ENCODE measurements at places on chromosomes 11 and 22.

- peak; percentile 49 for DNase-seq
Observed at GRCh38 chr11:5626196-5626595, 1.4 kb downstream of the TRIM34 start.

DNA sequence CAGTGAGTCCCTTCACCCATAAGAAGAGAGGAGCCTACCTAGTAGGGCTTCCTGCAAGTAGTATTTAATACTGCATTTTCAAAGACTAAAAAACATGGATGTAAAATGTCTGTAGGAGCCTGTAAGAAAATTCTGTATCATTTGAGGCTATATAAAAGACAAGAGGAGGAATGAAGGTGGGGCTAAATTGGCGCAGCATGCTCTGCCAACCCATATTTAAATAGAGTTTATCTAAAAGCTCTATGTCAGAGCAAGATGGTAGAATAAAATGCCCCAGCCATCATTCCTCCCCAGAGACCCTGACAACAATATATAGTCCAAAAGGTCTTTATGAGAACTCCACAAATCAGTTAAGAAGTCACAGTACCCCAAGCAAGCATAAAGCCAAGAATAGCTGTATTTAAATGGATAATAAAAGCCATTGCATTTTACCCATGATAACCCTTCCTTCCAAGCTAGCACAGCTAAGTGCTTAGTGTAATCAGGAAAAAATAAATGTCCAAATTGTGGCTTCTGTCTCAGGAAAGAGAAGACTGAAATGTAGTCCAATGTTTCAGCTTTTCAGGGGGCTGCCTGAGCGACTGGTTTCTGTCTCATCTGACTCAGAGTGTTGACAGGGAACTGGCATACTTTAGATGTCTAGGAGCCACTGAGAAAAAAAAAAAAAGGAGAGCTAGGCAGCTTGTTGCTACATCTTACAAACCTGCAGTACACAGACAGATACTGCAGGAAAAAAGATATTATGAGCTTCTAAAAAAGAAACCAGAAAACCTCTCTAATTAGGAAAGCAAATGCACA lies 258.6 kb downstream of the METTL15 start:
- peak; percentile 63 for DNase-seq

DNA sequence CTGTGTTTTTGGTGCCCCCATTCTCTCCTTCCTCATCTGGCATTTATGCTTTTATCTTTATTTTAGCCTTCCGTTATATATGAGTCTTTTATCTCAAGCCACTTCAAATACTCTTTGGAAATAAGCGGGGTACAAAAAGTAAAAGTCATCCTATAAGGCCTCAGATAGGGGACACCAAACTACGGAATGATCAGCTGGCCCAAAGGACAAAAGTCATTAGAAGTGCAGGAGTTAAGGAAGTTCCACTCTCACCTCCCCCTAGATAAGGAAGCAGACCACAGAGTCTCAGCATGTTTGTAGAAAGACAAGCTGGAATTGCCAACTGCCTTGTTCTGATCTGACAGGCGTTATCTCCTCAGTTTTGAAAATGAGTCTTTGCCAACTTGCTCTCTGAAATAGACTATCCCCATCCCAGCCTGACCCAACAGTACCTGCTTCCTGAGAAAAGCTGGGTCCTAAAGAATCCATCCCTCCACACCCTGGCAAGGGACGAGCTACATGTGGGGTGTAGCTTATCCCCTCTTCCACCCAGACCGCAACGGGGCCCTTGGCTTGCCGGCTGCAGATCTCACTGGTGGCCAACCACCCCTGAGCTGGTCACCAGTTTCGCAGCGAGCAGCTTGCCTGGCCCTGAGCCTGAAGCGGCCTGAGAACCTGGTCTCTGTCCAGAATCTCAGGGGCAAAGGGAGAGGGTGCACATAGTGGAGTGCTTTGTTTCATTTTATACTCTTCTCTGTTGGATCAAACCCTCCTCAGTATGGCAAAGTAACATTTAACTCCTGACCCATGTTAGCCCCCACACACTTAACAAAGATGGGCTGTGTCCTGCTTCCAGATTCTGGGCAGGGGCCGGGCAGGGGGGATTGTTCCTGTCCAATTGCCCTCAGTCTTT lies 13.8 kb downstream of the FADS2 start:
- no peak for DNase-seq

- no peak for DNase-seq
Observed at GRCh38 chr11:119896387-119897045, 167.5 kb upstream of the NECTIN1 start.

DNA sequence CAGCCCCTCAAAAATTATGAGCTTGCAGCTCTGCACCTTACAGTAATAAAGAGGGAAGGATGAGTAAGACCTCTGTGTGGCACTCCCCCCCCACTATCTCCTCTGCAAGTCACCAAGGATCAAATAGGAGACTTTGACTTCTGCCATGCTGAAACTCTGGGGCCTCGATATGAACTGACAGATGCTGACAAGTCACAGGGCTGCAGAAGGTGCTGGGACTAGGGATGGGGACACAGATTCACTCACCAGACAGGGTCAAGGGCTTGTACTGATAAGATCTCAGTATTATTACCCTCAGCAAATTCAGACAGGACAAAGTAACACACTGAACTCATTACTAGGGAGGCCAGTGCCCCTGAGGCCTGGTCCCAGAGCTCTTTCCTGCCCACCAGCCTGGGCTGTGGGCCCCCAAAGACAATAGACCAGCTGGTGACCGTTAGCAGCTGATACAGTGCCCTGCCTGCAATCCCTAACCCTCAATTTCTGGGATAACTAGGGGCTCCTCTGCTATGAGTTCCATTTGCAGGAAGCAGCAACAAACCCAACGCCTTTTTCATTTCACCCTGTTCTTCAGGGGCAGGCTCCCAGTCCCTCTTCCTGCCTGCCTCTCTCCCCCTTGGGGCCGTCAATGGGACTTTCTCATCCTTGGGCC lies 20.1 kb downstream of the TMPRSS13 start:
- no peak for DNase-seq

- no peak for DNase-seq
Observed at GRCh38 chr11:122617297-122617696, 38.2 kb upstream of the UBASH3B start.

DNA sequence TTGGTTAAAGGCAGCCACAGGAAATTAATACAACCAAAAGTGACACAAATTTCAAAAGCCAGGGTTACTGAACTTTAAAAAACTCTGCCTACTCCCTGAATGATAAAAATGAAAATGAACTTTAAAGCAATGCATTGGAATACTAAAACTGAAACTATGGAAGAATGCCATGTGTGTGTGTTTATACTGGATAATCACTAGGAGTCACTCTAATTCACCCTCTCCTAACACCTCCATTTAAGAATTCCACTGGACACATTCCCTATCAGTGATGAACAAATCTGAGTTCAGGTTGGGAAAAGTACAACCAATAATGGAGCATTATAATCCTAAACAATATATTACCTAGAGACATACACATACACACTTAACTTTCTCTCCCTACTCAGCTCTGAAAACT lies 27.5 kb upstream of the PLAAT3 start:
- DNase-seq = peak; percentile 37

DNA sequence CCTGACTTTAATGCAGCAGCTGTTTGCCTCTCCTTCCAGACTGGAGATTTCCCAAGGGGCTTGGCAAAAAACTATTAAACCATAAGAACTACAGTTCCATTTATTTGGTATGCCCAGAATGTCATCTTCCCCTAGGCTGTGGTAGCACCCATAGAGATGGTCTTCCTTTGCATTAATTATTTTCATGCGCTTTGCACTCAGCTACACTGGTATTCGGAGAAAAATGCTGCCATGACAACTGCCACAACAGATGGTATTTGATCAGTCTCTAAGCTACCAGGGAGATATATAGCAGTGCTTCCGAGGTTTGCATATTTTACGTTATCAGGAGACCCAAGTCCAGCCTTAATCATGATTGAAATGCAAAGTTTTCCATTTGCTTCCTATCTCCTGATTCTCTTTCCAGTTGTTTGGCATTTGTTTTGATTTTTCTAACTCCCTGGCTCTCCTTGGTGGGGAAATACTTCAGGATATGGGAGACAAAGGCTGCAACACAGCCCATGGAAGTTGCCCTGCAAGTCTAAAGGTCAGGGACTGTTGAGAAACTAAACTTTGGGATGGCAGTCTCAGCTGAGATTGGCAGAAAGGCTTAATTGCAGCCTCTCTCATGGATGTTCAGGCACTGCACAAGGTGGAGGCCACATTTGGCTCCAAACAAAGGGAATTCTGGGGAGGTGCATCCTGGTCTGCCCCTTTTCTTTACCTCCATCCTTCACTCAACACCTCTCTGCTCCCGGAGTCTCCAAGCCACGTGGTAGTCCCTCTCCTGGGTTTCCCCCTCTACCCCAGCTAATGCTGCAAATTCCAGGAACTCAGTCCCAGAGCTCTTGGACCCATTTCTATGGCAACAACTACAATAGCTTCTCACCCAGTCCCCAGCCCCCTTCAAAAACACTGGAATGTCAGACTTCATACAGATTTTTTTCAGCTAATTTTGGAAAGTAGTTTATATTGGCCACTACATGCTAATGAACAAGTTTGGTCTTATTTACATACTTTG lies 151.8 kb downstream of the NAV2 start:
- no peak for DNase-seq

- DNase-seq = no peak
Observed at GRCh38 chr11:62858201-62858600, 18.8 kb upstream of the WDR74 start.

DNA sequence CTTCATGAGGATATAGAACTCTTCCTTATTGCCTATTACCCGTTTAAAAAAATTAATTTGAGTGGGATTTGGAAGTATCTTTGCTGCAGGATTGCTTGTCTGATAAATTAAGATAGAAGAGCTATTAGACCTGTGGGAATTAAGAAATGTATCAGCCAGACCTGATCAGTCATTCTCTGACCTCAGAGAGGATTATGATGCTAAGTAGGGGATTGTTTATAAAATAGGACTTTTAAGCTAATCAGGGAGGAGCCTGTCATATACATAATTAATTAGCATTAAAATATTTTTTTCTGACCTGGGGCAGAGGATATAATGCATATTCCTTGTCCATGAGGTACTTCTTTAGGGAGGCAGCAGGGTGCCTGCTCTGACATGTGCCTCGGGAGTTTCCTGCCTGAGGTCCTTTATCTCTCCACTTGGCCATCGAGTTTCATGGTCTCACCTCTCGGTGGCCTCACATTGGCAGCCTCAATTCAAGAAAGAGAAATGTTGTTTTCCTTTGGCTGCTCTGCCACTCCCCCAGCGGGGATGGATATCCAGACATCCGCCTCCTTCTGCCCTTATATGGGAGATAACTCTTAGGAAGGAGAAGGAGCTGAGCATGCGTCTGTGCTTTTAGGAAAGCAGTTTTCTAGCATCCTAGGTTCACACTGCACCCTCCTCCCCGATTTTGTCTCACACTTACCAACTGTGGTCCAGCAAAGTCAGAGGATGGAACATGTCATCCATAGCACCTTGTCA lies 41.1 kb downstream of the DIXDC1 start:
- DNase-seq = peak; percentile 73

DNA sequence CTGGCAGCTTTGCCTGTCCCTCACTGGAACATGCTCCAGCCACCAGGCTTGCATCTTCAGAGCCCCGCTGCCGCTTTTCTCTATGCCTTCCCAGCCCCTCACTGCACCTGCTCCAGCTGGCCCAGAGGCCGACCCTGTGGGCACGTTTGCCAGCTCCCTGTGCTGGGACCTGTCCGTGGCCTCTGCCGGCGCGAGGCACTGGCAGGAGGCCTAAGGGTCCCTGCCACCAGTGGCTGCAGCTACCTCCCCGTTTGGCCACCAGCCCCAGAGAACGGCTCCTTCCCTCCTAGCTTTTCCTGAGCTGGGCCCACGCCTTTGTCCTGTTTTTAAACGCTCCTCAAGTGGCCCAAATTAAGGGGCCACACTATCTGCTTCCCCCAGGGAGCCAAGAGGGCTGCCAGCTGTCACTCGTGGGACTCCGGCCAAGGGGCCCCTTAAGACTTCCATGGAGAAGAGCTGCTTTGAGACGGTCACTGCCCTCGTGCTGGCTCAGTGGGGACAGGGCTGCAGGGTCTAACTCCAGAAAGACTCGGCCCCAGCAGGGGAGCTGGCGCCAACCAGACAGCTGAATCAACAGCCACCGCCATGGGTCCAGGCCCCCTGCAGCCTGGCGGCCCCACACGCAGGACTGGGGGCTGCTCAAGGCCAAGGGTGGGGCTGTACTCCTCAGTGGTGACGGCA lies 24.6 kb upstream of the WNT7B start:
- DNase-seq = no peak

- no peak for DNase-seq
Observed at GRCh38 chr11:114440971-114441763, 1.9 kb downstream of the REXO2 start.

GRCh38 chr22:17540481-17540880 lies 22.8 kb upstream of the SLC25A18 start:
- no peak for DNase-seq
